Activated CD8-positive, alpha-beta memory T cell treated with anti-CD3 and anti-CD28 coated beads, Interleukin-2, amount 10 ng/mL, durations not matched to agents 7 days and 5 days (primary cell): ENCODE measurements at places on chromosomes 1 and 21. TPM values are rescaled to one million over a fixed set of nuclear protein-coding genes. Genes with fewer than 3 reads are reported as not detected.

GRCh38 chr1:34975771-34976170 lies 9.4 kb downstream of the TMEM35B start:
- DNase-seq, result no peak

GRCh38 chr1:7738044-7738443 lies 33.1 kb upstream of the VAMP3 start:
- no peak for DNase-seq

OLIG2 gene
- total RNA-seq, result not detected

DNA sequence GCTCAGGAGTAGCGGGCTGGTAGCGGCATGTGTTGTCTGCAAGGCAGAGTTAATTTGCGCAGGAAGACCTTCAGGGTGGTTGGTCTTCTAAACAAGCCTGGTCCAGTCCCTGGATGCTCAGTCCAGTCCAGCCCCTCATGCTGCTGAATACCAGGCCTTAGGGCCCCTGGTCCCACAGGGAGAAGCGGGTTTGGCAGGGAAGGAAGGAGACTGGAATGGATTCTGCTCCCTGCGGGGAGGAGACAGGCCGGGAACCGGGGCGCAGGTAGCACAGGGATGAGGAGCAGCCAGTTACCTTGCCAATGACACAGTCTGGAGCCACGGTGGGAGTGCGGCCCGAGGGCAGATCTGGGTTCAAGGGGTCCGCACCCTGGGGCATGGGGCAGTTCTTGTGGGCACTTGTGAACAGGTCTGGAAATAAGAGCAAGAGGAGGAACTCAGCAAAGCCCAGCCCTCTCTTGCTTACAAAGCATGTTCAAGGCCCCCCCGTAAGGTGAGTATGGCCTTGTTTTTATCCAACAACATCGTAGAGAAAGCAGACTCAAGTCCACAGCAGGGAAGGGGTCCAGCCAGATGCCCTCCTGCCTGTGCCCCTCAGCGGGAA lies 10.1 kb downstream of the FAM131C start:
- DNase-seq, result no peak

- no peak for DNase-seq
Measured at GRCh38 chr1:11787251-11787803, 18.4 kb downstream of the MTHFR start.

AGT gene
- total RNA-seq, result not detected

DNA sequence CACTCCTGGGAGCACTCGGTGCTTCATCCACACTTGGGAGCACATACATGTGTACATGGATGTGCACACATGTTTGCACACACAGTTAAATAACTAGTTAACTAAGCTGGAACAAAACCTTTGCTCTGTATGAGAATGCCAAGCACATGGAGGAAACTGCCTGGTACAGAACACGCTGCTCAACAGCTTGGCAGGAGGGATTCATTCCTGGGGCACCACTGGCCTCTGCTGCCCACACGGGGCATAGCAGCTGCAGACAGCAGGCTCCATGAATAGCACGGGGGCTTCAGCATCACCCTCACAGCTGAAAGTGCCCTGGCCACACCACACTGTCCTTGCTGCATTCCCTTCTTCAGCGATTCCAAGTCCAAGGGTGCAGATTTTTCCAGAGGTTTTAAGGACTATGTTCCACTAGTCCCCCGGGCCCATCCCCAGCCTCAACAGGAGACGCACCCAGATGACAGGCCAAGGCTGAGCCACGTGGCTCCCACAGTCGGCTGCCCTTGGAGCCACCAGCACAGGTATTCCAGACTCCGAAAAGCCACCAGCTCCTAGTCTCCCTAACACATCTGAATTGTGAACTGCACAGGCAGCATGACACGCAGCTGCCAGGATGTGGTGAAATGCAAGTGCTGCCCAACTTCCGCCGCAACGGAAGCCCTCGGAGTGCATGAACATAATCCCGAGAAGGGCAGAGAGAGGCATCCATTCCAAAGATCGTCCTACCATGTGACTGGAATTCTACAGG lies 16.9 kb downstream of the NPHP4 start:
- DNase-seq, result peak; percentile 63

PRAMEF25 gene
- total RNA-seq, result not detected

DNA sequence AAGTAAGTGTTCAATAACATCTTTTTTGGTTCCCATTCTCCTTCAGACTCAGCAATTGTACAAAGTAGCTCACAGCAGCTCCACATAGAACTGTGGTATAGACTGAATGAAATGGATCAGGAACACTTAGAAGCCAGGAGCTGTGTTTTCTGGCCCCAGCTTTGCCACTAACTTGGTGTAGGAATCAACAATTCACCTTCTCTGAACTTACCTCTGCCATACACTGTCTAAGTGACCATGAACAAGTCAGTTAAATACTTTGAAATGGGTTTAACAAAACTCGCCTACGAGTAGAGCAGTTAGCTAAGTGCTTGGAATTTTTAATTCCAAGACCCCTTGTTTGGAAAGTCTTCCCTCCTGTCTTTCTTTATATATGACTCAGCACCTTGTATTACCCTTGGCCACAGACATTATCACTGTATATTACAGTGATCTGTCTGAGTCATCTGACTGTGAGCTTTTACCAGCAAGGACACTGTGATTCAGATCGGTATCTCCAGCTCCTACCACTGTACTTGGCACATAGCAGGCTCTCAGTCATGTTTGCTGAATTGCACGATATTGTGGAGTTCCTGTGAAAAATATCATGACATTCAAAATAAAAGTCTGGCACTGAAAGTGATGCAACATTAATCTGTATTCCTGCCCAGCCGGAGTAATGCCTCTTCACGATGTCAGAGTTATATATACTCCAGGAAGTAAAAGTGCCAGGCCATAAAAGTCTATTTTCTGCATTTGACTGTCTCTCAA lies 101.7 kb upstream of the BEND5 start:
- DNase-seq, result no peak

TP53BP2 gene
- 35.8 TPM for total RNA-seq

- DNase-seq, result no peak
Measured at GRCh38 chr1:51600965-51601364, 15.9 kb upstream of the OSBPL9 start.

GRCh38 chr1:940107-941014 lies 16.6 kb downstream of the SAMD11 start:
- DNase-seq, result no peak

DNA sequence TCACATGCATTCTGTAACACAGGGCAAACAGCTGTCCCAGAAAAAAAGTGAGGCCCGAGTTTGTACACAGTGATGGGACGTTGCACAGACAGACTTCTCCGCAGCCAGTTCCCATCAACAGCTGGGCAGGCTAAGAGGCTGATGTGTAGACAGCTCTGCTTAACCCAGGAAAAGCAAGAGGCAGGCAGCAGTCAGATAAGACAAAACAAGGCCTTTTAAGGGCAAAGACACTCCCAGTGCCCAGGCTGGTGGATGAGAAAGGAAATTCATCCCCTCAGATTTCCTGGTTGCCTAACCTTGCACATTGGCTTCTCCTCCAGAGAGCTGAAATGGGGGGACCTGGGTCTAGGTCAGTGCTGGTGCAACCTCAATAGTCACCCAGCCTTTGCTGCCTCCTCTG lies 17.2 kb upstream of the PHLDA3 start:
- no peak for DNase-seq

- no peak for DNase-seq
Measured at GRCh38 chr1:109372281-109372680, 25.4 kb downstream of the SORT1 start.

SLC44A5 gene
- total RNA-seq, result 0.23 TPM

DNA sequence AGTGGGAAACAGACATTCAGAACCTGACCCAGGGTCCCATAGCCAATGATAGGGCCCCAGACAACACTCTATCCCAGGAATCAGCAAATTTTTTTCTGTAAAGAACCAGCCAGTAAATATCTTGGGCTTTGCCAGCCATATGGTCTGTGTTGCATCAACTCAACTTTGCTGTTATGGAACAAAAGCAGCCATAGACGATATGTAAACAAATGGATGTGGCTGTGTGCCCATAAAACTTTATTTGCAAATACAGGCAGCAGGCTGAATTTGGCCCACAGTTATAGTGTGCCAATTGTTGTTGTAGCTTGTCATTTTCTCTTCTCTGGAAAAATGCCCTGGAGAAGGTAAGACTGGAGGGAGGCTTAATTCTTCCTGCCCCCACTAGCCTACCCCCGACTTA lies 431.1 kb upstream of the VAMP3 start:
- no peak for DNase-seq

DNA sequence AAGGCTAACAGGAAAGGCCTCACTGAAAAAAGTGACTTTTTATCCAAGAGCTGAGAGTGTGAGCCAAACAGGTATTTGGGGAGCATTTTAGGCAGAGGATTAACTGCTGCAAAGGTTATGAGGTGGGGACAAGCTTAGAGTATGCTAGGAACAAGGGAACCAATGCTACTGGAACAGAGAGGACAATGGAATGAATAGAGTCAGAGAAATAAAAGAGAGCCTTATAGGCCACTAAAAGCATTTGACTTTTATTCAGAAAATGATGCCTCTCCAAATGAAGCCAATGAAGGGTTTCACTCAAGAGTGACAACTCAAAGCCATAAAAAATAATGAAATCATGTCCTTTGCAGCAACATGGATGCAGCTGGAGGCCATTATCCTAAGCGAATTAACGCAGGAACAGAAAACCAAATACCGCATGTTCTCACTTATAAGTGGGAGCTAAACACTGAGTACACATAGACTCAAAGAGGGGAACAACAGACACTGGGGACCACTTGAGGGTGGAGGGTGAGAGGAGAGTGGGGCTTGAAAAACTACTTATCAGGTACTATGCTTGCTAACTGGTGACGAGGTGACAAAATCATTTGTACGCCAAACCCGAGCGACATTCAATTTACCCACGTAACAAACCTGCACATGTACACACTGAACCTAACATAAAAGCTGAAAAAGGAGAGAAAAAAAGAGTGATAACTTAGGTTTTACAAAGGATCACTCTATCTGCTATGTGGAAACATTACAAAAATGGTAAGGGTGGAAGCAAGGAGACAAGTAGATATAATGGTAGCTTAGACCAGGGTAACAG lies 11.1 kb downstream of the PTP4A2 start:
- no peak for DNase-seq

- DNase-seq, result no peak
Measured at GRCh38 chr1:67044631-67045270, 9.2 kb downstream of the SLC35D1 start.

GRCh38 chr1:174219606-174220370 lies 60.5 kb downstream of the RABGAP1L start:
- no peak for DNase-seq

GRCh38 chr1:161038523-161039153 lies at the start of gene TSTD1:
Gene TSTD1 (minus strand): TSS chr1:161038964. CDS start chr1:161038889, 75 bp downstream.
- peak; percentile 90 for DNase-seq

GRCh38 chr1:218463194-218464156 lies 118.3 kb downstream of the TGFB2 start:
- DNase-seq, result no peak

GRCh38 chr21:15301014-15301413 lies 236.2 kb upstream of the NRIP1 start:
- DNase-seq, result no peak

DNA sequence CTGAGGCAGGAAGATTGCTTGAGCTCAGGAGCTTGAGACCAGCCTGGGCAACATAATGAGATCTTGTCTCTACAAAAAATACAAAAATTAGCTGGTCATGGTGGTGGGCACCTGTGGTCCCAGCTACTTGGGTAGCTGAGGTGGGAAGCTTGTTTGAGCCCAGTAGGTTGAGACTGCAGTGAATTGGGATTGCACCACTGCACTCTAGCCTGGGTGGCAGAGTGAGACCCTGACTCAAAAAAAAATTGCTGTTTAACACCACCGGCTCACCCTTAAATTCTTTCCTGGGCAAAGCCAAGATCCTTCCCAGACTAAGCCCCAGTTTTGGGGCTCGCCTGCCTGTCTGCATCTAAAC lies 6.6 kb upstream of the NSUN4 start:
- no peak for DNase-seq

DNA sequence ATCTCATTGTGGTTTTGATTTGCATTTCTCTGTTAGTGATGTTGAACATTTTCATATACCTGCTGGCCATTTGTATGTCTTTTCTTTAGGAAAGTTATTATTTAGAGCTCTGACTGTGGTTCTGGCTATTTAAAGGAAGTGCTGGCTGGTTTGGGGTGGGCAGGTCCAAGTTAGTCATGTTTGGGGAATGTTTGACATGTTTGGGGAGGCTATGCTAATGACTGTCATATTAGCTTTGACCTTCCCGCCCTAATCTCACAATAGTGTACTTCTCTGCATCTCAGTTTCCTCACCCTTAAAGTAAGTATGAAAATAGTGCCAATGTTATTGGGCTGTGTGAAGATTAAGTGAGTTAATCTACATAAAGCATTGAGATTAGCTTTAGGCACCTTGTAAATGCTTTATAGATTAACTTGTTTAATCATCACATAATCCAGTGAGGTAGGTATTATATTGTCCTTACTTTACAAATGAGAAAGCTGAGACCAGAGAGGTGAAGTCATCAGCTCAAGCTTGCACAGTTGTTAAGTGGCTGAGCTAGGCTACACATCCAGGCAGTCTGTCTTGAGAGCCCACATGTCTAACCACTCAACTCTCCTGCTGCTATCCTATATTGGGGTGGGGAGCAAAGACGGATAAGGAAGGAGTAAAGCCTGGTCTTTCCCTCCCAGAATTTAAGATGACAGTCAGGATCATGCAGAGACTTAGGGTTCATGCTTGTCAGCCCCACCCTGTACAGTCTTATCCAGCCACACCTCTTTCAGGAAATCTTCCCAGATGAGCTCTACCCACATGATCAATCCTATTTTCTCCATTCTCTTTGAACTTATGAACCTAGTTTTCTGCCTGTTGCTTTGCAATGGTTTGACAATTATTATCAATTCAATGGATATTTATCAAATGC lies 22.8 kb upstream of the CRNN start:
- no peak for DNase-seq

- no peak for DNase-seq
Measured at GRCh38 chr1:203284411-203285123, 20.8 kb upstream of the BTG2 start.

GRCh38 chr1:231694465-231695077 lies 68.0 kb downstream of the DISC1 start:
- DNase-seq, result no peak

DNA sequence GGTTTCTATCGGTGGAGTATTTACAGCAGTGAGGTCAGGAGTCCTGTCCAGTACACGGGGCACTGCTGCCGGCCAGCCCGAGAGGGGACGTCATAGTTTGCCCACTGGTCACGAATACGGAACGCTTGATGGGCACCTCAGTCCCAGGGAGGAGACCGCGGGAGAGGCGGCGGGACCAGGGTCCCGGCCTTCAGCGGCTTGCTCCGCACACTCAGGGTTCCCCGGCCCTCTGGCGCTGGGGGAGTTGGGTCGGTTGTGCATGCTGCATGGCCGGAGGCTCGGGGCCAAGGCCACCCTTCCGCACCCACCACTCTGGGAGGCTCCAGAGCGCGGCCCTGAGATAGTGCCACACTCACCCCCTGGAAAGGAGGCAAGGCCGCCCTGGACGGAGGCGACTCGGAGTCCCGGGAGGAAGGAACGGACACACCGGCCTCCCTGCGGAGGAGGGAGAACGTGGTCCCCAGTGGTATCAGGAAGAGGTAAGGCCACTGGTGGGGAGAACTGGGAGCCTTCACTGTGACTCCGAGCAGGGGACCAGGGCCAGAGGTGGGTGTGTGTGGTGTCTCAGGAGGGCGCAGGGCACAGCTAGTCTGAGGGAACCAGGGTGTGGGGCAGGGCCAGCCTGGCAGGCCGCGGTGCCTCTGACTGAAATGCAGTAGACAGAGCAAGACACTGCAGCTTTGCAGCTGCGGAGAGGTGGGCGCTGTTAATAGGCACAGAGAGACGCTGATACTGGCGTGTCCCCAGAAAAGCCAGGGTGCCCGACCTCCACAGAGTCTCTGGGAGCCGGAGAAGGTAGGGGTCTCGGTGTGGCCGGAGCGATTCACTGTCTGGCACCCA lies 28.6 kb upstream of the PRSS38 start:
- peak; percentile 41 for DNase-seq
